ENCODE measurements at places on chromosomes 4 and X. TPM values are rescaled to one million over a fixed set of nuclear protein-coding genes. Genes with fewer than 3 reads are reported as not detected.

DNA sequence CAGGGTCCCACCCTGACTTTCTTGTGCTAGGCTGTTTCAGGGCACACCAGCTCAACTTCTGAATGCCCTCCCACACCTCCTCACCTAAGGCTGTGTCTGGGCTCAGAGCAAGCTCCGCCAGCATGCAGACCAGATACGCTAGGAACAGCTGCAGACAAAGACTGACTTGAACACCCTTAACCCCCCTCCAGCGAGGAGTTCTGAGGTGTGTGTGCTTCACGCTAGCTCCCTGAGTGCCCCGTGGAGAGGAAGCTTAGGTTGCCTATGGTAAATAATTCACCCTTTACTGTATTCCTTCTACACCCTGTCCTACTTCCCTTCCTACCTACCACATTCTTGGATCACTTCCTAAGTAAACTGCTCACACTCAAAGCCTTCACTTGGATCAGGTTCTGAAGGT lies 115.0 kb downstream of the VCX3B start:
- no peak for DNase-seq

- no peak for DNase-seq
Observed at GRCh38 chrX:129641941-129642340, 12.8 kb downstream of the APLN start.

- no peak for DNase-seq
Observed at GRCh38 chr4:102620697-102621497, 119.7 kb downstream of the NFKB1 start.

- DNase-seq: no peak
Observed at GRCh38 chr4:152709675-152710438, 30.1 kb upstream of the TMEM154 start.

The RAB39B gene
- total RNA-seq: 0.14 TPM

- DNase-seq: no peak
Observed at GRCh38 chr4:95013236-95013635, 255.5 kb downstream of the BMPR1B start.

DNA sequence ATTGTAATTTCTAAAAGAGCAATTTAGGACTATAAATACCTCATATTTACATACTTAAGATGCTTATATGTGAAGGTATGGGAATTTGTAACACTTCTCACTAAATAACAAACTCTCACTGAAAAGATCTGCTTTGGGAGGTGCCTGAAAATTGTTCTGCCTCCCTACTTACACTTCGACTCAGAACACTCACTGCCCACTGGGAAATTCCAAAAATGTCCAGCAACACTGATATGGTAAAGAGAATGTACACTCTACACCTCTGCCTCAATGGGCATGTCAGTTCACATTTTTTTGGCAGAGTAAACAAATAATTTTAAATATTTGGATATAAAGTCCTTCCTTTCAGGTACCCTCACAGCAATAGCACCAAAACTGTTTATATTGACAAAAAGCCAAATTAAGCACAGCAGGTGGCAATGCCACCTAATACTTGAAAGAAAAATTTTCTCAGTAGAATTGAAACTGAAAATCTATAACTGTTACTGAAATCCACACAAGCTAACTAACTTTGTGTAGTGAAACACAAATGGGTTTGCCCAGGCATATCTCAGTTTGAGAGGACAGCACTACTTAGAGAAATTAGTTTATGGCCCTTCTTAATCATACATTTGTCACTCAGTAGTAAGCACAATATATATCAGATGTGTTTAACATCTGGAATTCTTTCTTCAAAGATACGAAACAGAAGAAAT lies 67.1 kb downstream of the PRDM5 start:
- no peak for DNase-seq

- no peak for DNase-seq
Observed at GRCh38 chr4:189088780-189089179, 851.9 kb upstream of the FRG1 start.

DNA sequence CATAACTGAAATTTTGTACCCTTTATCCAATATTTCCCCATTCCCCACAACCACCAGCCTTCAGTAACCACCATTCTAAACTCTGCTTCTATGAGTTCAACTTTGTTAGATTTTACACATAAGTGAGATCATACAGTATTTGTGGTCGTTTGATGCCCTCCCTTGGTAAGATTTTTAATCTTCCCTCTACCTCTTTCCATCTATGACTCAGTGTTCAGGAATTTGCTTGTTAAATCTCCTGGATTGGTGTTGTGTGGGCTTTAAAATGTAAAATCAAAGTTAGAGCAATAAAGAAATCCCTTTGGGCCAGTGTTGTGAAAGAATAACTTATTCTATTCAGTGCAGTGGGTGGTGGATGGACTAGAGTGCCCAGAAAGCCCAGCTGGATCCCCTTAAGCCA lies 37.4 kb downstream of the SLC16A2 start:
- DNase-seq: no peak

DNA sequence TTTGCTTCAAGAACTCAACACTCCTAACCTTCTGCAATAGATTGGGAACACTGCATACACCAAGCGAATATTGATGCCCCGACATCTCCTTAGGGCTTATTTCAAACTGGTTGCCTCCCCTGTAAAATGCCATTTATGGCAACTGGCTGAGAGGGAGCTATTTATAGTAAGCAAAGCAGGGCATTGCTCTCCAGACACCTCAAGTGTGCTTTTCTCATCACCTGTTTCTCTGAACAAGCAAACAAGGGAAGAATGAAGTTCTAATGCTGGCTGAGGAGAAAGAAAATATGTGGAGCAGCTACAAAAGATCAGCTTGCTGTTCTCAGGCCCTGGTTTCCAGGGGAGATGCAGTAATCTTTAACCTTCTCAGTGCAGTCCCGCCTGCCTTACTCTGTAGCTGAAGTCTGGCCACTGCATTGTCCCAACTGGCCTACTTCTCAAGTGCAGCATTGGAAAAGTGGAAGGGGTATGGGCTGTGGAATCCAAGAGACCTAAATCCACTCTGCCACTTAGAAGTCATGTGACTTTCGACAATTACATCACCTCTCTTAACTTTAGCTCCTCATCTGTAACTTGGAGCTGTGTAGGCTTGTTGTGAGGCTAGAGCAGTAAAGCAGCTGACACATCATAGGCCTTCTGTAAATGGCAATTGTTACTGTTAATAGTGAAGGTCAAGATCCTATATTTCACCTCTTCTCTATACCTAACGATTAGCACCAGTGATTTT lies 47.9 kb upstream of the FGF13 start:
- DNase-seq: no peak

The NAA11 gene
- not detected for total RNA-seq

The GYPA gene
- total RNA-seq: not detected
